ENCODE measurements at places on chromosomes 5 and 9. TPM values are rescaled to one million over a fixed set of nuclear protein-coding genes. Genes with fewer than 3 reads are reported as not detected.

SH2D3C gene
- total RNA-seq = 5.4 TPM

PLCXD3 gene
- total RNA-seq = 0.07 TPM

SPATA31D4 gene
- total RNA-seq = not detected

NR4A3 gene
- 0.46 TPM for total RNA-seq

NTNG2 gene
- total RNA-seq = 3.1 TPM

CCL28 gene
- 1.4 TPM for total RNA-seq

LCP2 gene
- 0.37 TPM for total RNA-seq

CACFD1 gene
- 22.5 TPM for total RNA-seq

PAEP gene
- not detected for total RNA-seq

DNA sequence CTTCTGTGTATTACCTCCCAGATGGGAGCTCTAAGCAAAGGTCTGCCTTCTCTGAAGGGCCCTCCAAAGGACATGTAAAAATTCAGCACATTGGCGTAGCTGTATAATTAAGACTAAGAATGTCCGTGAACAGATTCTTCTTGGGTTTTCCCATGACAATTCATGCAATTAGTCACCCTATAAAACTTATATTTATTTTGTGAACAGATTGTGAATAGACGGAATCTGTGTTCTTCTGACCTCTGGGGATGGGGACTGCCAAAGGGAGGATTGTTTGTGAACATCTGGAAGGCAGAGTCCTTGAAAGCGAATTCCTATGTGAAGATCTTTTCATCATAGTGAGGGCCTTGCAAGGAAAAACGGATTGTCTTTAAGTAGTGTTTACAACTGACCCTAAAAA, 111.3 kb downstream of the EGFLAM start:
- no peak overlapping the region for H3K4me3 ChIP-seq
- no peak overlapping the region for H3K27ac ChIP-seq
- no peaks in the 10 kb centered on the region for H3K27me3 ChIP-seq
- H3K36me3 ChIP-seq = no peaks in the 10 kb centered on the region
- peaks cover 8% of the 10 kb centered on the region for H3K4me1 ChIP-seq

DNA sequence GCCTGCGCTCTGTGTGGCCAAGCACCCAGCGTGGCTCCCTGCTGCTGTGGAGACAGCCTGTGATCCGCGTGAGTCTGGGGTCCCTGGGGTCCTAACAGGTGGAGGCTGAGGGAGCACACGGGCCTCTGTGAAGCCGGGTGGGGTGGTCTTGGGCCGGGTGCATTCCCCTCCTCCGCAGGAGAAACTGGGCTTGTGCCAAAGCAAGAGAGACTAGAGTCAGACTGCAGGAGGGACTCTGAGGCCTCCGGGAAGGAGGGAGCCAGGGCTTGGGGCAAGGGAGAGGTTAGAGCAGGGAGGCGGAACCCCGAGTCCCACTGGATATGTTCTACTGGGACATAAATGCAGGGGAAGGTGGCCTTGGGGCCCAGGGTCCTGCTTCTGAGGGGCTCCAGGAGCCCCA, 10.5 kb downstream of the DNLZ start:
- DNase-seq = no peak
- no peaks in the 10 kb centered on the region for H3K4me1 ChIP-seq
- H3K27ac ChIP-seq = no peak overlapping the region
- no peak overlapping the region for H3K4me3 ChIP-seq

- no peaks in the 10 kb centered on the region for H3K36me3 ChIP-seq
- H3K4me1 ChIP-seq = peaks cover 18% of the 10 kb centered on the region
- H3K27ac ChIP-seq = no peak overlapping the region
- peak; percentile 32 for DNase-seq
- no peaks in the 10 kb centered on the region for H3K27me3 ChIP-seq
Observed at GRCh38 chr5:117318528-117318927, 743.9 kb upstream of the SEMA6A start.

GRCh38 chr9:91494751-91495150, 71.1 kb upstream of the NFIL3 start:
- no peaks in the 10 kb centered on the region for H3K27me3 ChIP-seq
- no peaks in the 10 kb centered on the region for H3K36me3 ChIP-seq
- no peak overlapping the region for H3K27ac ChIP-seq
- DNase-seq = no peak
- H3K4me3 ChIP-seq = no peak overlapping the region

DNA sequence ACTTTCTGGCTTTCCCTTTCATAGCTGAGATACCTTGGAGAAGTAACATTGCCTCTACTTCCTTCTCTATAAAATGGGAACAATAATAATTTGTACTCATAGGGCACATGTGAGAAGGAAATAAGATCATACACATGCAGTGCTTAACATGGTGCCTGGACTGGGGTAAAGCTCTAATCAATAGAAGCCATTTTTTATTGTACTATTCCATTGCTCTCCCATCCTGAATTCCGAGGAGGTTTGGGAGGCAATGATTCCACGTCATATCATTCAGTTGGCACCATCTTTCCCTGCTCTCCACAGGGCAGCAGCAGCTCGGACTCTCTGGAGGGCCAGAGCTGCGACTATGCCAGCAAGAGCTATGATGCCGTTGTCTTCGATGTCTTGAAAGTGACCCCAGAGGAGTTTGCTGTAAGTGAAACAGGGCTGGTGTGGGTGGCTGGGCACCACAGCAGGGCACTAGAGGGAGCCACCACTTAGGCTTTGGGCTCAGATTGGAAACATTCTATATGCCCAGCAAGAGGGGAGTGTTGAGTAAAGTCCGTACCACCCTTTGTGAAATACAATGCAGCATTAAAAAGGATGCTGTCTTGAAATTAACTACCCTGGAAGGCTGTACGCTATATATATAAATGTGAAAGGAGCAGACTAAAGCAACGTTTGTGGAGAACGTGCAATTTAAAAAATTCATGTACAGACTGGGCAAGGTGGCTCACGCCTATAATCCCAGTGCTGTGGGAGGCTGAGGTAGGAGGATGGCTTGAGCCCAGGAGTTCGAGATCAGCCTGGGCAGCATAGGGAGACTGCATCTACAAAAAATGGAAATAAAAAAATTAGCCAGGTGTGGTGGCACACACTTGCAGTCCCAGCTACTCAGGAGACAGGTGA, 51.2 kb downstream of the RALGPS1 start:
- peak overlapping the region; percentile 78 for H3K27ac ChIP-seq
- DNase-seq = peak; percentile 57
- no peaks in the 10 kb centered on the region for H3K36me3 ChIP-seq
- H3K4me3 ChIP-seq = no peak overlapping the region

- no peaks in the 10 kb centered on the region for H3K27me3 ChIP-seq
- H3K27ac ChIP-seq = no peak overlapping the region
- H3K36me3 ChIP-seq = no peaks in the 10 kb centered on the region
- peaks cover 30% of the 10 kb centered on the region for H3K4me1 ChIP-seq
- no peak for DNase-seq
Observed at GRCh38 chr5:75319638-75320037, 17.4 kb upstream of the HMGCR start.

DNA sequence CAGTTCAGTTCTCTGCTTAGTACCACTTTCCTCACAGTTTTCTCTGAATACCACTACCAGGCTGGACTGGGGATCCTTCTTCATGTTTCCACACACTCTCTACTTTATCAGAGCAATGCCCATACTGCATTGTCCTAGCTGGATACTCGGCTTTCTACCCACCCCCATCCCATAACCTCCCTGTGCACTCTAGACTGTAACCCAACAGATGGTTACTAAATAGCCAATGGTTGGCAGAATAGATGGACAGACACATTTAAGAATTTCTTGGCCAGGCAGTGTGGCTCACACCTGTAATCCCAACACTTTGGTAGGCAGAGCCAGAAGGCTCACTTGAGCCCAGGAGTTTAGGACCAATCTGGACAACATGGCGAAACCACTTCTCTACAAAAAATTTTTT, 22.8 kb downstream of the CDK5RAP2 start:
- H3K4me3 ChIP-seq = no peak overlapping the region
- H3K4me1 ChIP-seq = no peaks in the 10 kb centered on the region
- H3K36me3 ChIP-seq = peaks cover 16% of the 10 kb centered on the region
- H3K27me3 ChIP-seq = no peaks in the 10 kb centered on the region
- DNase-seq = no peak

GRCh38 chr5:169496878-169497277, 86.7 kb upstream of the SPDL1 start:
- no peaks in the 10 kb centered on the region for H3K27me3 ChIP-seq
- H3K4me3 ChIP-seq = no peak overlapping the region
- no peaks in the 10 kb centered on the region for H3K4me1 ChIP-seq
- no peak for DNase-seq
- H3K27ac ChIP-seq = no peak overlapping the region
- no peaks in the 10 kb centered on the region for H3K36me3 ChIP-seq

DNA sequence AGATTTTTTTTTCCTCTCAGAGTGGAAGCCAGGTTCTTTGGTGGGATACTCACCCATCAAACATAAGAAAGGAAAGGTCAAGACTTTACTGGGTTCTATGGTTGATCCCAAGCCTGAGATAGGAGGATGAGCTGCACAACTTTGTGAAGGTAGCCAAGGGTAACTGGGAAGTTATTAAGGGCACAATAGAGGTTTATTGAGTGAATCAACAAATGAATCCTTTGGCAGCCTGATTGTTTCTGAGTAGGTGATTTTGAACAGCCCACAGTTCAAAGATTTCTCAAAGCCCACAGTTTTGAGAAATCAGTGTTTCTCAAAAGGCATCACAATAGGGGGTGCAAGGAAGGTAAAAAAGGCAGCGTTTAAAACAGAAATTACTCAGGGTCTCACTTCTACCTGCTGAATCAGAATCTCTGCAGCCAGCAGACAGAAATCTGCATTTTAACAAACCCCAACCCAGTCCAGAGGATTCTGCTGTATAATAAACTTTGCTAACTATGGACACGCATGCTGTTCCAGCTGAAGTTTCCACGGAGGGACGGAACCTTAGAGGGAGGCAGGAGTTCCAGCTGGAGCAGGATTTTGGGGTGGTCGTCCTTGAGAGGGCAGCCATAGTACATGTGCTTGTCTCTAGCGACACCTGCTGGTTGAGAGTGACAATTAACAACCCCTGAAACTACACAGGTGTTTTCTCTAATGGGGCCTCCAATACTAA, 32.7 kb upstream of the FSD1L start:
- no peak overlapping the region for H3K27ac ChIP-seq
- DNase-seq = peak; percentile 75
- peaks cover 11% of the 10 kb centered on the region for H3K36me3 ChIP-seq
- H3K4me1 ChIP-seq = peaks cover 25% of the 10 kb centered on the region
- peak overlapping the region; percentile 65 for H3K4me3 ChIP-seq

- H3K4me1 ChIP-seq = peaks cover 65% of the 10 kb centered on the region
- H3K27ac ChIP-seq = no peak overlapping the region
- DNase-seq = no peak
Observed at GRCh38 chr5:123813937-123814624, 302.1 kb downstream of the CSNK1G3 start.

GRCh38 chr9:127540664-127541041, 71.4 kb upstream of the STXBP1 start:
- H3K4me3 ChIP-seq = no peak overlapping the region
- H3K36me3 ChIP-seq = no peaks in the 10 kb centered on the region
- H3K27ac ChIP-seq = peak overlapping the region; percentile 70
- H3K27me3 ChIP-seq = no peaks in the 10 kb centered on the region

DNA sequence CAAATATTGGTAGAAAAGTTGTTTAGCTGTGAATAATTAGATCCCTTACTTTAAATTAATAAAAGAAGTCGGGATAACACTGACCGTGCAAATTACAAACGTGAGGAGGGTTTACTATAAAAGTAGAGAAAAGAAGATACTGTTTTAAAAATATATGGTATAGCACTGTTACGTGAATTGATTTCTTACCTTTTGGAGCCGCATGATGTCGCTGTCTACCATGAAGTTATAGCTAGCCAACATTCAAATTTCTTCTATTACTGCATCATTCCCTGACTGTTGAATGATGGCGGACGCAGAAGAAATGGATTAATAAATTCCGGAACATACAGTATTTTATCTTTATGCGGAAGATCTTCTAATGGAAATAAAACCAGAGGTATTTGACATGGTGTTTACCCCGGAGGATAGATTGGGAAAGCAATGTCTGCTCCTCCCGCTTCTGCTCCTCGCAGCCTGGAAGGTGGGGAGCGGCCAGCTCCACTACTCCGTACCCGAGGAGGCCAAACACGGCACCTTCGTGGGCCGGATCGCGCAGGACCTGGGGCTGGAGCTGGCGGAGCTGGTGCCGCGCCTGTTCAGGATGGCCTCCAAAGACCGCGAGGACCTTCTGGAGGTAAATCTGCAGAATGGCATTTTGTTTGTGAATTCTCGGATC, at the start of gene PCDHA6:
TSS of gene PCDHA6 (plus strand) at position 257 of the 658 bp plus-strand sequence. CDS start at position 389, 132 bp downstream.
- H3K27ac ChIP-seq = no peak within 1 kb of the TSS
- peaks cover 14% of the 10 kb centered on the region for H3K36me3 ChIP-seq
- no peak for DNase-seq
- peak within 1 kb of the TSS; percentile 74 for H3K4me3 ChIP-seq

DNA sequence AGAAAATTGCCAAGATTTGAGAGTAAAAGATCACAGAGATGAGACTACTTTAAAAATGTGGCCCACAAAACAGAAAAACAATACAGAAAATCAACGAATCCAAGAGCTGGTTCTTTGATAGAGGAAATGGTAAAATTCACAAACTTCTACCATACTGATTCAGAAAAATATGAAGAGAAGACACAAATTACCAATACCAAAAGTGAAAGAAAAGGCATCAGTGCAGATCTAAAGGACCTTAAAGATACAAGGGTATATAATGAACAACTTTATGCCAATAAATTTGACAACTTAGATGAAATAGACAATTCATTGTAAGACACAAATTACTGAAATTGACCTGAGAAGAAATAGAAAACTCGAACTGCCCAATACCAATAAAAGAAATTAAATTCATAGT, 24.4 kb upstream of the SLC1A1 start:
- no peaks in the 10 kb centered on the region for H3K27me3 ChIP-seq
- 0 out of 2 replicates have a peak, but pooled peaks cover 2% of the 10 kb centered on the region for H3K4me1 ChIP-seq
- H3K36me3 ChIP-seq = peaks cover 15% of the 10 kb centered on the region
- no peak overlapping the region for H3K27ac ChIP-seq

DNA sequence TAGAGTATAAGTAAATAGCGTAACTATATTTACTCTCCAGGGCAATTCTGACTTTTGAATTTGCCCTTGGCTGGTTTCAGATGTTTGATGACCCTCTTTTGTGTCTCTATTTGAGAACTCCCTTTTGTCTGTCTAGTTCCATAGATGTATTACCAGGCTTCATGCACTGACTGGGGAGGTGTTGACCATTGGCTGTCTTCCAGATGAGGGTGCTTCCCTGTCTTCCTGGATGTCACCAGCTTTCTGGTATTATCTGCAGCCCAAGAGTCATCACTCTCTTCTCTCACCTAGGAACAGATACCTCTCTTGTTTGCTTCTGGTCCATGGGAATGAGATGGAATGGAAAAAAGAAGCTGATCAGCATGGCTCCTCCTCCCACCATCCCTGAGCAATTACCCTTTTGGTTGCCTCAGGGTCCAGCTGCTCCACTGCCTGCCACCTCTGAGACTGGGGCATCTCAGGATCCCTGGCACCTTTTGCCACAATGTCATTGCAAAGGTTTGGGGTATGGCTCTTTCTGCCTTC, 58.7 kb upstream of the TMED7 start:
- 0 out of 2 replicates have a peak, but pooled peaks cover under 1% of the 10 kb centered on the region for H3K36me3 ChIP-seq
- H3K4me3 ChIP-seq = no peak overlapping the region
- peaks cover 20% of the 10 kb centered on the region for H3K4me1 ChIP-seq
- H3K27me3 ChIP-seq = no peaks in the 10 kb centered on the region

DNA sequence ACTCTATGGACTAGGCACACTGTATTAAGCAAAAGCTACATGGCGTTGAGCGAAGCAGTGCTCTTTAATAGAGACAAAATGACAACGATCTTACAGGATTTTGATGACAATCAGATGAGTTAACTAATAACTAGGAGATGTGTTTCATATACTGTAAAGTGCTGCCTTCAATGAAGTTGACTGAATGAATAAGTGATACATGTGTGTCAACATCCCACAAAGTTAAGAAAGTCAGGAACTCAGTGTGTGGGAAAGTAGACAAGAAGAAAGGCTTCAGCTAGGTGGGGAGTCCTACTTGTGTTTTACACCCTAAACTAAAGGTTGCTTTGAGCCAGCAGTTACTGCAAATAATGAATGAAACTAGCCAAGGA, 79.6 kb downstream of the PAPPA start:
- DNase-seq = no peak
- H3K27ac ChIP-seq = no peak overlapping the region
